ENCODE measurements at places on chromosomes 5 and 9.

- no peak for DNase-seq
These were observed 14.6 kb downstream of the CLPTM1L start for GRCh38 chr5:1330146-1330846.

GRCh38 chr5:128216860-128217531, 133.4 kb downstream of the SLC12A2 start:
- no peak for DNase-seq

DNA sequence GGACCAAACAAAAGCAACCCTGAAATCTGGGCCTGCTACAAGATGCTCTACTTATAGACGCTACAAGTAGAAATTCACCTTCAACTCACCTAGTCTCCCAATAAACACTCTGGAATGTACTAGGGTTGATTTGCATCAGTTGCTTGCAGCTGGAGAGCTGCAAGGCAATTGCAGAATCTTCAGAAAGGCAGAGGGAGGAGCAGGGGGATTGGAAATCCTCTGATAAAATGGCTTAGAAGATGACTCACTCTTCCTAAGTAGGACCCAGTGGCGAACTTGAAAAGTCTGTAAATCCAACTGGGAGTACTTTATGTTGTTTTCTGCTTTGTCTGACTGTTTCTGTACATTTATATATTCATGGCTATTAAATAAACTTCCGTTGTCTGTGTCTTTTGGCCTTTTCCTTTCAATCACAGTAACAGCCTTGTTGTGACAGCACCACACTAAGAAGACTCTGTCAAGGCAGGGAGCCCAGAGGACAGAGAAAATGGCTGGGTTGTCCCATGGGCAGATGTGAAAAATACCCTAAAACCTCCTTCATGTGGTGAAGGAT, 14.7 kb upstream of the MLLT3 start:
- no peak for DNase-seq

DNA sequence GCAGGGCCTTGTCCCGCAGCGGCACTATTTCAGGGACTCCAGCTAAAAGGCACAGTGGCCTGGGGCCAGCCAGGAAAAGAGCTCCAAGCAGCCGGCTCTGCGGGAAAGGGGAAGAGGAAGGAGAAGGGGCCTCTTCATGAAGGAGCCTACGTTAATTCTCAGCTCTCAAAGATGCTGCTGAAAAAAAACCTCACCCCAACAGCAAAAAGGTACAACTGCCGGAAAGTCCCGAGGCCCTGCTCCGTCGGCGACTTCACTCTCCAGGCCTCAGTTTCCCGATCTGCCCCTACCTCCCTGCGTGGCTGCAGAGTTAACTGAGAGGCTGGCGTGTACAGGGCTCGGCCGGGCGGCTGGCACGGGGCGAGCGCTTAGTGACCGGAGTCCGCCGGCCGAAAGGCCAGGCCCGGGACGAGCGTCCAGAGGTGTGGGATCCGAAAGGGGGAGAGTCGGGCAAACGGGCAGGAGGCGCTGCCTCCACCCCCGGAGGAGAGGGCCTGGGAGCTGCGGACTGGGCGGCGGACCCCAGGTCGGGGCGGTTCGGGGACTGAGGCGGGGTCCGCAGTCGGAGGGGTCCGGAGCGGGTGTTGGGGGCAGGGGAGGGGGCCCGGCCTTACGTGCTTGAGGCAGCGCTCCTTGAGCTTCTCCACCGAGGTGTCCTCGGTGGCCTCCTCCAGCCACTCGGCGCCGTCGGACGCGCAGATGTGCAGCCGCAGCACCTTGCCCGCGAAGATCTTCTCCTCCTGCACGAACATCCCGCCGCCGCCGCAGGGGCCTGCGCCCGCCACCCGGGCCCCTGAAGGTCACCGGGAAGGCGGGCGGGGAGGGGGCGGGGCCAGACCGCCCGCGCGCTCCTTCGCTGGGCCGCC, 529 bp downstream of the UBAC1 start:
- DNase-seq = no peak

GRCh38 chr9:83701769-83702168, 6.0 kb downstream of the UBQLN1 start:
- no peak for DNase-seq

All from esophagus muscularis mucosa (tissue), 4 donors.